Skin of body (tissue), 3 donors: ENCODE measurements at places on chromosomes 6 and 20.

- peak; percentile 78 for DNase-seq
These were observed 28.9 kb downstream of the STX7 start for GRCh38 chr6:132483779-132484679.

DNA sequence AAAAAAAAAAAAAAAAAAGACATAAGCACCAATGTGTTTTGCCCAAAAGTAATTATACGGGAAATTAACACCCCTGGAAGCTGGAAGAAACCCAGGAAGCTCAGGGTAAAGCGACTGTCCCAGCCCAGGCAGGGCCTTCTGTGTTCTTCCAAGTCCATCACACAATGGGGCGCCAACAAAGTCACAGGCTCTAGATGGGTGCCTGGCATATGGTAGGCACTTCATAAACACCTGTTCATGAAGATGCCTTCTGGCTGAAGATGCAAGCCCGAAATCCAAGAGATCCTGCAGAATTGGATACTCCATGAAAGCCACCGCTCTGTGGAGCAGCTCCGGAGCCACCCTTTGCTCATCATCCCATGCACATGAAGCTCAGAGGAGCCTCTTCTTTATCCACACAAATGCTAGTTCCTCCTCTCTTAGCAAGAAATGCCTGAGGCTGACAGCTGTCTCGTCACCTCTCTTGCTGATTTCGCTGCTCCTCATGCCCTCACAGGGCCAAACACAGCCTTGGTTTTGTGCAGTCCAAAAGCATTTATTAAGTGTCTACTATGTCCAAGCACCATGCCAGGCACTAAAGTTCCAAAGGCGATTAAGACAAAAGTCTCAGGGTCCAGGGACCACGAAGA lies 76.6 kb downstream of the TRERF1 start:
- no peak for DNase-seq

GRCh38 chr20:61186771-61187472 lies 65.1 kb upstream of the CDH4 start:
- no peak for DNase-seq

DNA sequence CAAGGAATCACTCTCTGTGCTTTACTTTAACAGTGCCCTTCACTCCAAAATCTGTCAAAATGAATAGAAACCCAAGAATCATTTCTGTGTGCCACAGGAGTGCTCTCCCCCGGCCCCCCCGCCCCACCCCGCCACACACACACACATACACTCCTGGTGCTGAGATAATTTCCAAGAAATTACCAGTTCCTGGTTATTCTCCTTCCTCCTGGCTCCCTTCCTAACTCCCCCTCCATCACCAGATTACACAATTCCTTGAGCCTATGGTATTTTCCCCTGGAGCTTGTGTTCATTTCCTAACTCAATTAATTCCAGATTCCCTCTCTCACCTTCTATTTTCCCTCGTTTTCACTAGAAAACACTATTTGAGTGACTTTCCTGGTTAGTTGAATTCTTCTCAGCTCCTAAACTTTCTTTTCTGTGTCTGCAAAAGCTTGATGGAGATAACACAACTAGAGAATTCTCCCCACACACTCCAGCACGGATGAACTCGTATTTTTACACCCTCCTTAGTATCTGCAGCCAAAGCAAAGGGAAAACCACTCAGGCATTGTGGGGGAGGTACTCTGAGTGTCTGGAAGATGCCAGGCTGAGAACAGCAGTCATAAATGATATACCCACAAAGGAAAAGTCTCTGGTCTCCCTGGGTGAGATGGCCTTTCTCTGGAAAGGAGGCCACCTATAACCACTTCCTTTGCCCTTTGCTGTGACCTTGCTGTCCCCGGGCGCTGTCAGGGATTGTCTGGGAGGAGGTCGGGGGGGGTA lies 1.9 kb upstream of the SLC24A3 start:
- DNase-seq, result peak; percentile 51

DNA sequence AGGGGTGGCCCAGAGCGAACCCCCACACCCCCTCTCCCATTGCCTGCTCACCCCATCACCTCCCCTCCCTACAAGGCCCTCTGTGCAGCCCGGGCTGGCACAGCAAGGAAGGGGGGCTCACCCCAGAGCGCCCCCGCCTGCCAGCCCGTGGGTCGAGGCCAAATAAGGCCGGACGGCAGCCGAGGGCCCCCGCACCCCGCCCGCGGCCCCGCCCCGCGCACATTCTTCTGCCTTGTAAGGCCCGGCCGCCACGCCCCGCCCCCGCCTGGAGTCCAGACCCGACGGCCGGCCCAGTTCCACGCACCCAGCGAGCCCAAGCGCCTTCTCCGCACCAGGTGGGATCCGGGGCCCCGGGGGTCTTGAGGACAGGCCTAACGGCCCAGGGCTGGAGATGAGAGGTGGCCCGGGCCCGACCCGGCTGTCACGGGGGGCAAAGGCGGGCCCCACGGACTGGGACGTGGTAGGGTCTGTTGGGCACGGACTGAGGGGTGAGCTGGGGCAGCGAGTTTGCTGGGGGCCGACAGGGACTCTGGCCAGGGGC lies at the start of gene MYL9:
Gene MYL9, plus strand, starts transcription at position 293 of the 541 bp plus-strand sequence. CDS start 3,366 bp downstream, outside the sequence.
- no peak for DNase-seq

- DNase-seq, result peak; percentile 3
These were observed 65.2 kb upstream of the PRND start for GRCh38 chr20:4656491-4656890.

DNA sequence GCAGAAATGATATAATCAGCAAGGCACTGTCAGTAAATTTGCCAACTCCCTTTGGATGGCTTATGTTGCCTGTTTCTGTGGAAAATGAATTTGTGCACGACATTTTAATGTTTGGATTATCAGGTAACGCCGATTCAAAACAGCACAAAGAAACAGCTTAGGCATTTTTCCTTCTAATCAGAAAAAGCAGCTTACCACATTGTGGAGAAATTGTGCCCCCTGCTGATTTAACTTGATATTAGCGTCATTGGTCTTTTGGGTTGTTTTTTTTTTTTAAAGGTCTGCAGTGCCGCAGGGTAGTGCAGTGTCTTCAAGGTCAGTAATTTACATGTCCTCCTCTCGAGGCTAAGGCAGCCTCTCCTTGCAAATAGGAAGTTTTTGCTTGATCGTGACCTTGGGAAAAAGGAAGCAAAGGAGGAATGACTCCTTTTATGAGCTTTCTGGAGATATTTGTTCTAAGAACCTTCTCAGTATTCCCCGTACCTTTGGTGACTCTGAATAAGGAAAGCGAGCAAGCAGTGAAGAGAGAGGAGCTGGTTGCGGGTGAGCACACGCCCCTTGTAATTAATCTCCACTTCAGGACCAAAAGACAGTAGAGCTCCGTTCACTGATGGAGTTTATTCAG lies 79.1 kb downstream of the ELOVL4 start:
- DNase-seq, result peak; percentile 69

- no peak for DNase-seq
These were observed 22.7 kb upstream of the FANCE start for GRCh38 chr6:35429463-35429862.

DNA sequence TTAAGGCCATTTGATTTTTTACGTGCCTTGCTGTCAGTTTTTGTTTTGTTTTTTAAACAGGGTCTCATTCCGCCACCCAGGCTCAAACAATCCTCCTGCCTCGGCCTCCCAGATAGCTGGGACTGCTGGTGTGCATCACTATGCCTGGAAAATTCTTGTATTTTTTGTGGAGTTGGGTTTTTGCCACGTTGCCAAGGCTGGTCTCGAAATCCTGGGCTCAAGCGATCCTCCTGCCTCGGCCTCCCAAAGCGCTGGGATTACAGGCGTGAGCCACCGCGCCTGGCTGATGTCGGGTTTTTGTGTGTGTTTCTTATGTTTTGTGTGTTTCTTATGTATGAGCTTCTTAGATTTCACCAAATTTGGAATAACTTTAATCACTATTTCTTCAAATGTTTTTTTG lies 104.8 kb downstream of the TAF4 start:
- DNase-seq, result no peak

GRCh38 chr6:35259948-35260590 lies 534 bp downstream of the ZNF76 start:
- DNase-seq, result no peak

- DNase-seq, result no peak
These were observed 61.2 kb upstream of the SGK1 start for GRCh38 chr6:134379076-134379475.

GRCh38 chr6:5672581-5673011 lies 334.1 kb downstream of the NRN1 start:
- DNase-seq, result no peak

- no peak for DNase-seq
These were observed 1.4 kb upstream of the TSPYL4 start for GRCh38 chr6:116255246-116255800.

DNA sequence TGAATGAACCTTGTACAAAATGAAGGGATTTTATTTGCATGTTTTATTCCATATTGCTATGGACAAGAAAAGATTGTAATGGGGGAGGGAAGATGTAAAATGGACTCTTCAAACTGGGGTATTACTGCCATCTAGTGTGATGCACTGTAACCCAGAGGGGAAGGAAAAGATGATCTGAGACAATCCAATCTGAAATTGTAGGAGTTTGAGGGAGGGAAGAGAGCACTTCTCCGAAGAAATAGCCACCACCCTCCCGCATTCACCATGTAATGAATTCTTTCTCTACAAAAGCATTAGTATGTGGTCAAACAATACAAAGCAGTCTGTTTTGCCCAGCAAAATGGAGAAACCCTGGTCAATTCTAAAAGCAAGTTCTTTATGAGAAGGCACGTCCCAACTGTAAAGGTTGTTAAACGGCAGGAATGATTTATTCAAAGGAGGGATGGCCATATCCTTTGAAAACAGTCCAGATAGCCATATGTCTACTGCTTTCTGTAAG lies 679.5 kb upstream of the NRSN1 start:
- peak; percentile 76 for DNase-seq

- no peak for DNase-seq
These were observed 83.7 kb downstream of the MKKS start for GRCh38 chr20:10350188-10350842.
